Lower lobe of right lung (tissue), 2 donors: ENCODE measurements at places on chromosomes 11 and 22. TPM values are rescaled to one million over a fixed set of nuclear protein-coding genes. Genes with fewer than 3 reads are reported as not detected.

The GUCY1A2 gene
- 23.5 TPM for total RNA-seq

- no peak overlapping the region for H3K4me3 ChIP-seq
- H3K4me1 ChIP-seq: no peaks in the 10 kb centered on the region
- no peaks in the 10 kb centered on the region for H3K27me3 ChIP-seq
- H3K36me3 ChIP-seq: no peaks in the 10 kb centered on the region
Measured at GRCh38 chr11:104000798-104001197, 35.6 kb upstream of the DDI1 start.

DNA sequence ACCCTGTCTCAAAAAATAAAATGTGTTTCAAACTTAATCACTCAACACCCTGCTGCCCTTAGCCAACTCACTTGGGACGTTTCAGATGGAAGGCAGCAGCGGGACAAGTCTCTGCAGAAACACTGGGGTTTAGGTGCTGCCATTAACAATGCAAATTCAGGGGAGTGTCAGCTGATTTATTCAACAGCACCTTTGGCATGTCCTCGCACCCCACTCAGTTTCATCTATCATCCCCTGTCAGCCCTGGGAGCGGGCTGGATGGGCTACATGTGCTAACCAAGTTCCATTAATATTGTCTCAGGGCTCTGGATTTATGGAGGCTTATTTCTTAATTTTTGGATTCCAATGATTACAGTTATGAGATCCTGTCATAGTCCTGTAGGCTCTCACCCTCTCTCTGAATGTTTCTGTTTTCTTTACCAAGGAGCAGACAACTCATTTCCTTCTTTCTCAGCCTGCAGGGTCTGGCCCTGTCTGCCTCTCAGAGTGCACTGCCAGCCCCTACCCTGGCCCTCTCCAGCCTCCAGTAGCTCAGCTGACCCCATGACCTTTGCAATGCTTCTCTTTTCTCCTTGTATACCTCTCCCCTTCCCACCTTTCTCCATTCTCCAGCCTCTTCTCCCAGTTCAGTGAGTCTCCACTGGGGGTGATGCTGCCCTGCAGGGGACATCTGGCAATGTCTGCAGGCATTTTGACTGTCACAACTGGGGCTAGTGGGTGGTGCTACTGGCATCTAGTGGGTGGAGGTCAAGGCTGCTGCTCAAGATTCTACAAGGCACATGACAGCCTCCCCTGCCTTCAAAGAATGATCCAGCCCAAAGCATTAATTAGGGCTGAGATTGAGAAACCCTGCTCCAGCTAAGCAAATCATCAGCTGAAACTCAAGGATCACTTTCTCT lies 79.0 kb downstream of the APIP start:
- H3K4me3 ChIP-seq: no peak overlapping the region
- H3K27me3 ChIP-seq: no peaks in the 10 kb centered on the region
- H3K36me3 ChIP-seq: no peaks in the 10 kb centered on the region
- DNase-seq: no peak
- H3K27ac ChIP-seq: no peak overlapping the region

The NXPE4 gene
- total RNA-seq: not detected

GRCh38 chr11:100769617-100770016 lies 82.5 kb downstream of the ARHGAP42 start:
- H3K27ac ChIP-seq: no peak overlapping the region
- DNase-seq: no peak

The KCNK7 gene
- 1.7 TPM for total RNA-seq

The NEFH gene
- 1.0 TPM for total RNA-seq

The FAM180B gene
- total RNA-seq: 0.53 TPM

DNA sequence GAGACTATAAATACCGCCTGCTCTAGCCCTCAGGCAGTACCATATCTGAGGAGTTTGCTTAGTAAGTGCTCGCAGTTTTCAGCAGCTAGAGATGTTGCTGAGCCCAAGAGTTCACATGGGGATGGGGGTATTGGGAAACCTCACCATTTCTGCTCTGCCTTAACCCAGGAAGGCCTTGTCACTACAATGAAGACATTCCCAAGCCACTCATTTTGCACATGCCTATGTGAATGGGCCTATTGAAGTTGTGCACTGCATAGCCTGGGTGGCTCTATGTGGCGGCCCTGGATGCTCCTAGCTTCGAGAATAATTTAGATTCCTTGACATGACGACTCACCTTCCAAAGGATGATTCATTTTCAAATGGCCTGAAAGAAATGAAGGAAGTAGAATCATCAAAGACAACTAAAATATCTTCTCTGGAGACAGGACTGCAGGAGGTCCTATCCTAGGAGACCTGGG lies 163.4 kb downstream of the ADAMTS15 start:
- H3K4me1 ChIP-seq: peaks cover 11% of the 10 kb centered on the region
- H3K36me3 ChIP-seq: no peaks in the 10 kb centered on the region
- no peak for DNase-seq
